Smooth muscle cell of bladder (primary cell): ENCODE measurements at places on chromosomes 6 and 20. TPM values are rescaled to one million over a fixed set of nuclear protein-coding genes. Genes with fewer than 3 reads are reported as not detected.

The PLEKHG1 gene
- 2.7 and 4.8 TPM in 2 replicates for total RNA-seq

The NR2E1 gene
- not detected in 2 replicates for total RNA-seq

The ADTRP gene
- 2.7 and 3.5 TPM in 2 replicates for total RNA-seq

The MYLIP gene
- 12.8 and 17.3 TPM in 2 replicates for total RNA-seq

The GJA10 gene
- not detected in 2 replicates for total RNA-seq
